Activated T-helper 1 cell treated with anti-CD3 and anti-CD28 coated beads, Interleukin-12 subunit alpha, Interleukin-12 subunit beta, Interleukin-2, Interleukin-4 antibody, amounts not matched to agents 30 ng/mL and 10 ng/mL and 1 ng/mL, durations not matched to agents 14 hours and 24 hours and 36 hours (primary cell): ENCODE measurements at places on chromosomes 6 and 20. TPM values are rescaled to one million over a fixed set of nuclear protein-coding genes. Genes with fewer than 3 reads are reported as not detected.

DNA sequence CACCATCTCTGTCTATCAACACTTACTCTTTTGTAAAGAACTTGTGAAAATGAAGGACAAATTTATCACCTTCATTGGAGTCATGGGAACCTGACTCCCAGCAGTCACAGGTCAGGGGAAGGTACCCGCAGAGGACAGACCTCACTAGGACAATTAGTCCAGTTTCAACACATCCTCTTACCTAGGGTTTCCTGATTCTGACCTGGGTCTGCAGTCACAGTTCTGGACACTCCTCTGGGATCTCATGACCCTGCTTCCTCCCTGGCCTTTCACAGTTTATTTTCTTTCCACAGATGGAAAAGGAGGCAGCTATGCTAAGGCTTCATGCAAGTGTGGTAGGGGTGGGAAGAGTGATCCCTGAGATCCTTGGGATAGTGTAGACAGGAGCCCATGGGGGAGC, 15.7 kb downstream of the HLA-A start:
- DNase-seq: no peak

DNA sequence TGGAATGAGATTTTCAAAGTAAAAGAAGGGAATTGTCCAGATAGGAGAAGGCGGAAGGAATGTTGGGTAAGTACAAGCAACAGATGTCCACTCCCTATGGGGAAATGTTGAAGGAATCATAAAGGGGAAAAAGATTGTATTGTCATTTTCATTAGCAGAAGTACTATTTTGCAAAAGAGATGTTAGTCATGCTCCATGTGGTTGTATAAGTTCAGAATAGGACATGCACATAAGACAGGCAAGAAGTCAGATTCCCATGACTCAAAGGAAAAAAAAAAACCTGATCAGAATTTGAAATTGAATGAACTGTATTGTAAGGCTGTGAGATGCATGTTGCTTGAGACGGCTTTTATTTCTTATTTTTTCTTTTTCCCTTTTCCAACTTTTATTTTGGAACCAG, 36.8 kb downstream of the GRM1 start:
- no peak for DNase-seq

- DNase-seq: no peak
Measured at GRCh38 chr6:21946298-21946783, 350.5 kb downstream of the PRL start.

GRCh38 chr6:161489626-161490306, 215.9 kb upstream of the AGPAT4 start:
- DNase-seq: no peak

GRCh38 chr6:148037496-148037895, 305.1 kb upstream of the SASH1 start:
- no peak for DNase-seq

- DNase-seq: peak; percentile 5
Measured at GRCh38 chr6:116500969-116501433, 10.4 kb upstream of the CALHM5 start.

DNA sequence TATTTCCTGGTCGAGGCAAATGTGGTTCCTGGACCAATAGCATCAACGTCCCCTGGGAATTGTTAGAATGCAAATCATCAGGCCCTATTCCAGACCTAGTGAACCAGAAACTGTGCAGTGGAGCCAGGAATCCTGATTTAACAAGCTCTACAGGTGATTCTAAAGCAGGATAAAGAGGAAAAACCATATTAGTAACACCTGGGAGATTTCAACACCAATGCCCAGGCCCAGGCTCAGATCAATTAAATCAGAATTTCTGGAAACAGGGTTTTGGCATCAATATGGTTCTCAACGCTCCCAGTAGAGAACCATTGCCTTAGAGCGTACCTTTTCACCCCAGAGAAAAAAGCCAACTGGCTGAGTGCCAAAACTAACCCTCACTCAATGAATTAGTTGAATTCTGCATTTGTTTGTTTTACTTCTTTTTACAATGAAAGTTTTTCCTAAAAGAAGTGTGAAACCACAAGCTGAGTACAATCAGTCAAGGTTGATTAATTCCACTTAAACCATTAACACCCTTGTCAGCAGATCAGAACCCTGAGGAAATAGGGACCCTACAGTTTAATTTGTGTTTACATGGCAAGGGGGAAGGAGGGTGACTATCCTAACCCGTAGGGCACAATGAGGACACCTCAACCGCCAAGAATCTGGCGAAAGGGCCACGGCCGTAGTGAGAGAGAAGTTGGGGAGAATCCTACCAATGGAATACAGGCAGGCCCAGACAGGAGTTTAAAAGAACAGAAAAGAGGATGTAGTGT, 34.9 kb upstream of the LOC128125822 start:
- no peak for DNase-seq

DNA sequence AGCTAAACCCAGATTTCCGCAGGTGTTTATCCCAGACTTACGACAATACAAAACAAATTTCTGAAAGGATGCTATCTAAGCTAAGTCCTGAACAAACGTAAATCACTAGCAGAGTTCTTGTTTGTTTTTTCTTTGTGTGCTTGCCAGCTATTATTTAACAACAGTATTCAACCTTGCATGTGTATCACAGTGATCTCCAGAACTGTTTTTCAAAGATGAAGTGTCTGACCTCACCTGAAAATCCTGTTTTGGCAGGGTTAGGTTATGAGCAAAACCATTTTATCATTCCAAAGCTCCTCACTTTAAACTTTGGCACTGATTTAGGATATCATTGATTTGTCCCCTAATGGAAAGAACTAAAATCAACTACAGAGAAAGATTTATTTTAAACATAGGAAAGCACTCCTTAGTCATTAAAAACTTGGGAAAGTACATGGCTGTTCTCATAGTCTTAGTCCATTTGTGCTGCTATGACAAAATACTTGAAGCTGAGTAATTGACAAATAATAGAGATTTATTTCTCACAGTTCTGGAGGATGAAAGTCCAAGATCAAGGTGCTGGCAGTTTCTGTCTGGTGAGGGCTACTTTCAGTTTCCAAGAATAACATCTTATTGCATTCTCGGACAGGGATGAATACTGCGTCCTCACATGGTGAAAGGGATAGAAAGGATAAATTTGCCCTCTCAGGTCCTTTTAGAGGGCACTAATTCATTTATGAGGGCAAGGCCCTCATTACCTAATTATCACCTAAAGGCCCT, 20.8 kb upstream of the BMP5 start:
- DNase-seq: no peak

- no peak for DNase-seq
Measured at GRCh38 chr6:170316071-170316470, 9.5 kb downstream of the FAM120B start.

GRCh38 chr6:146551545-146551944, 7.9 kb downstream of the RAB32 start:
- DNase-seq: no peak

GRCh38 chr6:2108700-2109306, 136.6 kb downstream of the GMDS start:
- DNase-seq: no peak

DNA sequence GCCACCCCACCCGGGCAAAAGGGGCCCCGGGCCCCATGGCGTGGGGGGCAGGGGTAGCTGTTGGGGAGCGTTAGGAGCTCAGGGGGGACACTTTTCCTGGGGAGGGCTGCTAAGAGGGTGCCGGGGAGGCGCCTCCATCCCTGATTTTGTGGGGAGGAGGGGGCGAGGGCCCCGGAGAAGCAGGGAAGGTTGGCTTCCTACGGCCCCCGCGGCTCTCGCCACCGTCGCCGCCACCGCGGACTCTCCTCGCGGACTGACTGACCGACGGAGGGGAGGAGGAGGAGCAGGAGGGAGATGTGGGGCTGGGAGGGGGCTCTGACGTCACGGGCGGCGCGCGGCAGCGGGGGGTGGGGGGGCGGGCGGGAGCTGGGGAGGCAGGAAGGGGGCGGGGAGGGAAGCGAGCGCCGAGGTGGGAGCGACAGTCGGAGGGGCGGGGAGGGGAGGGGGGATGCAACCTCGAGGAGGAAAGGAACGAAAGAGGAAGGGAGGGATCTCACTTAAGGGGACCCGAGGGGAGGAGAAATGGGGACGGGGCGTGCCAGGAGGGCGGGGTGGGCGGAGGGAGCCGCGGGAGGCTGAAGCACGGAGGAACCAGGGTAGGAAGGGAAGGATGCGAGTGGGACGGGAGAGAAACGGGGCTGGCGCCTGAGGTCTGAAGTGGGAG, 5.1 kb downstream of the GABBR1 start:
- DNase-seq: no peak

DNA sequence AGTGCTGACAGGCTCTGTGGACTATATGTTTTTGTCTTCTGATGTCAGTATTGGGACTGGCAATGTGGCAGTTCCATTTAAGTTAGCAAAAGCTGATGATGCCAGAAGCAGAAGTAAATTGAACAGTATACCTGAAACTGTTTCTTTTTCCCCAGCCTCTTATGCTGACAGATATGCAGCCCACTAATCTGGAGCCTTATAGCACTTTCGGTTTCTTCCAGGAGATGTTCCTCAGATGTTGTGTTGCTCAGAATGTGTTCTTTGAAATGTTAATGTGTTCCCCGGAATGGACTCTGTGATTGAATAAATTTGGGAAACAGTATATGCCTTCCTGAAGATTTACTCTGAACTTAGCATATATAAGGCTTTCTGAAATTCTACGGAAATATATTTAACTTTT, 80.7 kb upstream of the MRAP2 start:
- DNase-seq: no peak

- no peak for DNase-seq
Measured at GRCh38 chr6:14596410-14596809, 478.8 kb downstream of the CD83 start.

GRCh38 chr20:6956574-6956973, 189.1 kb downstream of the BMP2 start:
- DNase-seq: no peak

DNA sequence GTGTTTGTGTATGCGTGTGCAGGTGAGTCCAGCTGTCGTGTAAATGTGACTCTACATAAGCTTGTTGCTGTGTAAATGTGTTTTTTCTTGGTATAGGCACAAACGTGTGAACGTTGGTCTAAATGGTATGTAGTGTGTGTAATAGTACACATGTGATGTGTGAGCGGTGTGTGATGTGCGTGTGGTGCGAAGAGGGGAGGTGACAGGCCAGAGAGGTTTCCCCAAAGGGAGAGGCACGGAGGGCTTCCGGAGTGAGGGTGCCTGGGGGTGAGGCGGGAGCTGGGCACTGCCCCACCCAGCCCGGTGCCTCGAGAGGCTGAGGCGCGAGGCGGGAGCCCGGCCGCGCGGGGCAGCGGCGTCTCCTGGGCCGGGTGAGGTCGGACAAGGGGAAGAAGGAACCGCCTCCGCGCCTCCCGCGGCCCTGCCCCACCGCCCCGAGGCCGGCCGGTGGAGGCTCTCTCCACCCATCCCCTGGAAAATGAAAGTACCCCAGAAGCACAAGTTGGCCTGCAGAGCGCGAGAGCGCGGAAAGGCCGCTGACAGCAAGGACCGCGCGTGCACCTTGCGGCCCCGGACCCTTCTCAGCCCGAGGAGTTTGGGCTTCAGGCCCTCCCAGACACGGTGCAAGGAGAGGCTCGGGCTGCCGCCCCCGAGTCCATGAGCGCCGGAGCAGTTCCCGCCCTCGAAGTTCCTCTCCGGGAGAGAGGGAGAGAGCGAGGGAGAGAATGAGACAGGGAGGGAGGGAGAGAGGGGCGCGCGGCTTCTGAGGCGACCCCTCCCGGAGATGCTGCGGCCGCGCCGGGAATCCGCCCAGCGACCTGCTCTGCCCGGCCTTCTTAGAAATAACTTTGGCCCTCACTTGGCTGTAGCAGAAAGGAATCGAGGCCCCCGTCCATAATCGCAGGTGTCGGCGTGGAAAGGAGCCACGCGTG, 43.2 kb upstream of the OSTM1 start:
- DNase-seq: no peak

- DNase-seq: no peak
Measured at GRCh38 chr6:143336446-143337152, 113.9 kb downstream of the ADAT2 start.

- DNase-seq: no peak
Measured at GRCh38 chr20:54184071-54184470, 10.3 kb upstream of the CYP24A1 start.

DNA sequence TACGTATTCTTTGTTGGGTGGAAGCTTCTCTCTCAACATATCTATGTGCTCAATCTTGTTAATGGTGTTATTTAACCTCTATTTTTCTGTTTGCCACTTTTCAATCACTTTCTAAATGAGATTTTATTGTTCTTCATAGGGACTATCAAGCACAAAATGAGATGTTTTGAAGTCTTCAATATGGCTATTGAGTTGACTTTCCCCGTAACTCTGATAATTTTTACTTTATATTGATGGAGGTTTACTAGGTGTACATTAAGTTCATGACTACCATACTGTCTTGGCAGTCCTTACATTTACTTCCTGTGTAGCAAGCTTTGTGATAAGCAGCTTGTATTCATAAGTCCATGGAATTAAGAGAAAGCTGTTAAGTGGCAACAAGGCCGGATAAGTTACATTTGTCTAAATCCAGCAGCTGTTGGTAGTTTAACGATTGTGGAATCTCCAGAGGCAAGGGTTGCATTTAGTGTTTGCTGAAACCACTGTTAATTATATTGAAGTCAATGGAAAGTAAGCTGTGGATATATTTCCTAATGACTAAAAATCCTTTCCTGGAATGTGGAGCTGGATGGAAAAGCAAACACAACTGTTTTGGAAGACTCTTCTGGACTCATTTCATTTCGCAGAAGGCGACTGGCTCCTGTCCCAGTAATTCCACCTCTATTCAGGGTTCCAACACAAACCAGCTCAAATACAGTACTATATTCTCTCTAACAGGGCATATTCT, 57.3 kb upstream of the SMIM29 start:
- DNase-seq: no peak

- peak; percentile 56 for DNase-seq
Measured at GRCh38 chr20:50987493-50988210, 29.0 kb downstream of the MOCS3 start.

GRCh38 chr20:36951979-36952738, 651 bp upstream of the SAMHD1 start:
- no peak for DNase-seq

DNA sequence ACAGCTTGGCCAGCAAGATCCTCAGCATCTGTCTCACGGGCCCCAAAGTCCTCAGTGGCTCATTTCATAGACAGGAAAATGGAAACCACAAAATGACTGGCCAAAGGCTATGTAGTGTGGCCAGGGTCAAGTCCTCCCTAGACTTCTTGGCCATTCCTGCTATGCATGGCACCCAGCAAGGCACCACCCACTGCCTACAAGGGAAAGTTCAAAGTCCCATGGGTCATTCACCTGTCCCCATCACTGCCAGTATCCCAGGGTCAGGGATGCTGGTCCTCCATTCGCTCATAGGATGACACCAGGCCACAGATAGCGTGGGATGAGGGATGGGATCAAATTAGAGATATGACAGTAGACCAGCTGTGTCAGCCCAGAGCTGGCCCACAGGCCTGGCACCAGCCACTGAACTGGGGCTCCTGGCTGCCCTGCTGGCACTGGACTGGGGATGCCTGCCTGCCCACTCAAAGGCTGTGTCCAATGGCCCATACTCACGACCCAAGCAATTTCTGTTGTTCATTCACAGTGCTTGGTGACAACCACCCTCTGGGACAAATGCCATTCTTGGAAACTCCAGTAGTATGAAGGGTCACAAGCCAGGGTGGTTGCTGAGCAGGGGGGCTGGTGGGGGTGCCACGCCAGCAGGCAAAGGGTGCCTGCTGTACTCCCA, 11.6 kb downstream of the ADISSP start:
- DNase-seq: no peak

RAD21L1 gene
- not detected in 2 replicates for total RNA-seq

HLA-G gene
- total RNA-seq: 0.91 and 1.6 TPM in 2 replicates

CGAS gene
- total RNA-seq: 47.6 and 51.1 TPM in 2 replicates

SLC17A9 gene
- 7.6 and 8.6 TPM in 2 replicates for total RNA-seq

CMTR1 gene
- total RNA-seq: 53.5 and 54.4 TPM in 2 replicates

EDEM2 gene
- 19.9 and 21.9 TPM in 2 replicates for total RNA-seq

FOXA2 gene
- total RNA-seq: not detected in 2 replicates

ACTL10 gene
- 3.7 and 4.2 TPM in 2 replicates for total RNA-seq

COL20A1 gene
- not detected in 2 replicates for total RNA-seq

CDH4 gene
- total RNA-seq: not detected in 2 replicates
